Astrocyte (in vitro differentiated cells and primary cell): ENCODE measurements at places on chromosomes 3 and 15. TPM values are rescaled to one million over a fixed set of nuclear protein-coding genes. Genes with fewer than 3 reads are reported as not detected.

- peak; percentile 96 for DNase-seq
- no peaks in the 10 kb centered on the region for H3K36me3 ChIP-seq
- H3K4me1 ChIP-seq: peaks cover 37% of the 10 kb centered on the region
- no peaks in the 10 kb centered on the region for H3K27me3 ChIP-seq
- H3K4me3 ChIP-seq: no peak overlapping the region
Measured at GRCh38 chr3:14460342-14461005, 58.1 kb downstream of the SLC6A6 start.

Gene GANC
- total RNA-seq: 12.5 and 13.4 TPM in 2 replicates

DNA sequence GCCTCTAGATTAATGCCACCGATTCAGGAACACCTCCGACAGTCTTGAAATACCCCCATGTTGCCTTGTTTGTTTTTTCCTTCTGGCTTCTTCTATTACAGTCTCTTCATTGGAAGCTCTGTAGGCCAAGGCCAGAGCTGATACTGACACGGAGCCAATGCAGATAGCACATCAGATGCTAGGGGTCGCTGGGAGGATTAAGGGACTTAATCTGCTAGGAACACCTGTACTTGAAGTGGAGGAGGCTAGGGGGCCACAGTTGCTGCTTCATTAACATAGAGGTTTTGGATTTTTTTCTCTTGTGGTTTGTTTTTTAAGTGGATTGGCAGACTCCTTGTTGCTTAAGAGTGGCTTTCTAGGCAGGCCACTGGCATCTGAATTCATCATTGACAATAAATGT lies 49.6 kb downstream of the PARP14 start:
- no peak for DNase-seq
- H3K27me3 ChIP-seq: no peaks in the 10 kb centered on the region
- H3K36me3 ChIP-seq: no peaks in the 10 kb centered on the region
- H3K4me3 ChIP-seq: no peak overlapping the region

Gene ACVR2B
- 12.7 and 14.7 TPM in 2 replicates for total RNA-seq

DNA sequence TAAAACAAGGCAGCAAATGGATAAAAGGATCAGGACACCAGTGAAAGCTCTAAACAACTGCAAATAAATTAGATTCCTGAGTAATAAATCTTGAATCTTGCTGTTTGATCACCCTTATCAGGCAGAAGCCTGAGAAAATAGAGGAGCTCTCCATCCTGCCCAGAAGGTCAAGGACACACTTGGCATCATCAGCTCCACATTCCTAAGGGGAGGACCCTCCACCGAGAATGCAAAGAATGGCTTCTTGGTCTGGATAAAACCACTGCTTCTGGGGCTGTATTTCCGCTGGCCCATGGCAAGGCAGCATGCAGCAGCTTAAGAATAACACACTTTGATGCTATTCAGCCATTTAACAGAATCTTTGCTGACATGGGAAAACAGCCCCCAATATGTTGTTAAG lies 108.9 kb upstream of the TSC22D2 start:
- no peak overlapping the region for H3K4me3 ChIP-seq
- H3K27ac ChIP-seq: peak overlapping the region; percentile 3
- H3K27me3 ChIP-seq: no peaks in the 10 kb centered on the region
- peak; percentile 87 for DNase-seq
- H3K36me3 ChIP-seq: no peaks in the 10 kb centered on the region
- H3K4me1 ChIP-seq: peaks cover 20% of the 10 kb centered on the region

- no peaks in the 10 kb centered on the region for H3K36me3 ChIP-seq
- H3K27ac ChIP-seq: no peak overlapping the region
- H3K4me1 ChIP-seq: peaks cover 11% of the 10 kb centered on the region
- DNase-seq: no peak
- no peaks in the 10 kb centered on the region for H3K27me3 ChIP-seq
- H3K4me3 ChIP-seq: no peak overlapping the region
Measured at GRCh38 chr15:74233851-74234597, 2.1 kb upstream of the CCDC33 start.

GRCh38 chr3:82939491-82940097 lies 1178.1 kb upstream of the GBE1 start:
- H3K4me3 ChIP-seq: no peak overlapping the region
- no peak for DNase-seq
- H3K36me3 ChIP-seq: no peaks in the 10 kb centered on the region
- no peaks in the 10 kb centered on the region for H3K27me3 ChIP-seq
- no peaks in the 10 kb centered on the region for H3K4me1 ChIP-seq

DNA sequence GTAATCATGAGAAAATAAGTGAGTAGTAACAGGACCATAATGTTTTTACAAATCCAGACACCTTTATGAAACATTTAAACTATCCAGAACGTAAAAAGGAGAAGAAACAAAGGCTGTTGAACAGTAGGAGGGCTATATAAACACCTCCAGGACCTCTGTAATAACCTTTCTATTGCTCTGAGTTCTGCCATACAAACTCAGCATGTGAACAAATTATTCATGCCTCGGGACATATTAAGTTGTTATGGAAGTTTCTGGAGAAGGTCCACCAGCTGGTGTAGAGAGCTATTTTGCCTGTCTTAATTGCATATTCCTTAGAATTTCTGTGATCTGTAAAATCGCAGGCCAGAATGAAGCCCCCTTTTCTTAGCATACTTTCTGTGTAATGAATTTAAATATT lies 256.3 kb downstream of the UBE2E2 start:
- H3K4me1 ChIP-seq: peaks cover 10% of the 10 kb centered on the region
- no peak overlapping the region for H3K27ac ChIP-seq
- H3K36me3 ChIP-seq: no peaks in the 10 kb centered on the region

GRCh38 chr3:105253225-105253624 lies 113.5 kb upstream of the ALCAM start:
- no peaks in the 10 kb centered on the region for H3K36me3 ChIP-seq
- H3K4me3 ChIP-seq: no peak overlapping the region
- H3K27ac ChIP-seq: no peak overlapping the region
- H3K27me3 ChIP-seq: no peaks in the 10 kb centered on the region
- H3K4me1 ChIP-seq: no peaks in the 10 kb centered on the region

DNA sequence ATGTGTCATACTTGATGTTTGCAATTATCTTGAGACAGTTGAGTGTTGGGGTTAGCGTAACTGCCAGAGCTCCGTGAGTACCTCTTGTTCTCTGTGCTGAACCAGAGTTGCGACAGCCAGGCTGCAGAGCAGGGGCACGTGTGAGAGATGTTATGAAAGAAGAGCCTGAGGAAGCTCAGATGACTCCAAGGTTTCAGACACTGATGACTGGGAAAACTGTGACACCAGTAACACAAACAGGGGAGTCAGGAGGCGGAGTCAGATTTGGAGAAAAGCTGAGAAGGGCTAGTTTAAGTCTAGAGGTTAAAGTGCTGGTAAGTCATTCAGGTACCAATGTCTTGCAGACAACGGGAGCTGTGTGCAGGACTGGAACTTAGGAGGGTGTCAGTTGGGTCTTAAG lies 45.0 kb downstream of the BLM start:
- H3K27me3 ChIP-seq: no peaks in the 10 kb centered on the region
- H3K27ac ChIP-seq: no peak overlapping the region
- H3K36me3 ChIP-seq: peaks cover 4% of the 10 kb centered on the region
- H3K4me3 ChIP-seq: no peak overlapping the region
- DNase-seq: no peak

DNA sequence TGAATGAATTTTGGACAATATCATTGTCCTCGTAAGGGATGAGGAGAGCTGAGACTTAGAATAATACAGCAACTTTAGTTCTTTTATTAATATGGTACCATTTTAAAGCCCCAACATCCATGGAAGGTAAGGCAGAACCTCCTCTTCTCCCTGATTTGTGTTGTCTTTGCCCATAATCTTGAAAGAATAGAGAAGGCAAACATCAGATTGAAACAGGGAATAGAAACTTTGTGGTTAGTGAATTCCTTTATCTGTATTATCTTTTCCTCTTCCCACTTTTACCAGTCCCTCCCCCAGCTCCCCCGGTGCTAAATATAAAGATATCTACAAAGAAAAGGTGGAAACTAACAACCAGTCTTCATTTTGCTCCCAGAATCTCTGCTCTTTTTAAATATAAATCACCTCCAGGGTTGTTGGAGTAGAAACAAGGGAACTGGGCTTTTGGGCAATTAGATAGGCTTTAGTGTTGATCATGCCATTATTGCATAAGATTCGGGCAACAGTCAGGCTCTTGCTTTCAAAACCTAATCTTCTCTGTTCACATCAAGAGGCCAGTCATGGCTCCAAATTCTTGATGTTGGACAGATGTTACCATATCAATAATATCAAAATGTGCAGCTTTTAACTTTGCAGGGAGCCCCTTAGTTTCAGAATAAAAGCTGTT lies 32.5 kb downstream of the ITPR1 start:
- no peak overlapping the region for H3K27ac ChIP-seq
- H3K4me3 ChIP-seq: no peak overlapping the region
- no peaks in the 10 kb centered on the region for H3K36me3 ChIP-seq
- H3K4me1 ChIP-seq: no peaks in the 10 kb centered on the region
- no peaks in the 10 kb centered on the region for H3K27me3 ChIP-seq
- no peak for DNase-seq

Gene MYLK
- 50.5 and 53.6 TPM in 2 replicates for total RNA-seq

Gene ISL2
- total RNA-seq: 1.3 and 2.1 TPM in 2 replicates

- H3K4me3 ChIP-seq: no peak overlapping the region
- peaks cover 30% of the 10 kb centered on the region for H3K27me3 ChIP-seq
- no peak overlapping the region for H3K27ac ChIP-seq
- no peaks in the 10 kb centered on the region for H3K4me1 ChIP-seq
Measured at GRCh38 chr3:46574243-46574646, 8.1 kb upstream of the LRRC2 start.

Gene TRIM42
- not detected in 2 replicates for total RNA-seq

DNA sequence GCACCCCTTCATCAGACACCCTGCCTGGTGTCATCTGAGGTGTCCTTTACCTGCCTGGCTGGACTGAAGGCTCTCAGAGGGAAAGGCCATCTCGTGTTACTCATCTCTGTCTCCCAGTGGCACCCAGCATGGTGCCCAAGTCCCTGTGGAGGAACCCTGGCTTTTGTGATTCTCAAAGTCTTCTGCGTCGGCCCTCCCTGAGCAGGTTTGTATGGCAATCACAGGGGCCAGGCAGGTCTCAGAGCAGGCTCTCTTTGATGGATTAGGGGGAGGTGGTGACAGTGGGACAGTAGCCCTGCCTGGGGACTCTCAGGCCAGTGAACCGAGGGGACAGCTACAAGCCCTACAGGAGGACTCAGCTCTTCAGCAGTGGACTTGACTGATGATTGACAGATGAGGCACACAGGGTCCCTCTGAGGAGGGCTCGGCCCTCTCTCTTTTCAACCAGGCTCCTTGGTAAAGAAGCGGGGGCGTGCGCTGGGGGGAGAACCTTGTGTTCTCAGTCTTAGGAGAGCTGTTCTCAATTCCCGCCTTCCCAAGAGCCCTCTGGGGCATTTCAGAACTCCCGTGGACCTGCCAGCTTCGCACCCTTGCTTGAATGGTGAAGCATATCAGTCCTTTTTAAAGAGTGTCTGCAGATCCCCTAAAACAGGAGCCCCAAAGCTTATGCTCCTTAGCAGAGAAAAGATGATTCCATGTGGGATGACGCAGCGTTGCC lies 108.3 kb downstream of the VGLL4 start:
- no peak for DNase-seq
- H3K27me3 ChIP-seq: no peaks in the 10 kb centered on the region
- H3K36me3 ChIP-seq: no peaks in the 10 kb centered on the region
- no peak overlapping the region for H3K27ac ChIP-seq
- peaks cover 17% of the 10 kb centered on the region for H3K4me1 ChIP-seq

GRCh38 chr3:71062952-71063772 lies 520.4 kb downstream of the FOXP1 start:
- H3K27me3 ChIP-seq: no peaks in the 10 kb centered on the region
- peak overlapping the region; percentile 98 for H3K27ac ChIP-seq
- no peaks in the 10 kb centered on the region for H3K36me3 ChIP-seq

Gene OR5K4
- total RNA-seq: not detected in 2 replicates

DNA sequence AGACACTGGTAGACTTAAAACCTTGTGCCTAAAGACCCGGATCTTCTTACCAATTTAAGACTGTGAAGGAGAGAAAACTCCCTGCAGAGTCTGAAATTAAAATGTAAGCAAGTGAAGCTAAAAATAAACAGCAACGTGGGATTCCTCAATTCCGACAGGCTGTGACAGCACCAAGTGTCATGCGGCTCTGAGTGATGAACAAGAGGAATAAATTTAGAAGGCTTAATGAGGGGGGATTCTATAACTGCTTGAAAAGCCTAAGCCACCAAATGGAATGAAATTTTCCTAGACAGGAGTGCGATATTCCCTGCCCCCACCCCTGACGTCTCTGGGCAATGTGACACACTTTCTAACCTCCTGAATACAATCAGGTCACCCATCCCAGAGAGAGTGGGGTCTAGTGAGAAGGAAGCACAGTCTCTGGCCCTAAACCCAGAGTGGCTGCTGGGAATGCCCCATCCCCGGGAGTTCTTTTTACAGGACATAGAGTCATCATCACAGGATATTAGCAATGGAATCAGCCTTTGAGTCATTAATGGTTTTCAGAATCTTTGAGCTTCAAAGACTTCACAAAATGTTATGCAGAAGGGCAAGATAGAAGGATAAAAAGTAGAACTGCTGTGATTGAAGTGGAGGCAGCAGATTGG lies 114.3 kb downstream of the EDEM1 start:
- H3K4me3 ChIP-seq: no peak overlapping the region
- no peaks in the 10 kb centered on the region for H3K27me3 ChIP-seq
- no peak for DNase-seq
- peaks cover 3% of the 10 kb centered on the region for H3K4me1 ChIP-seq

DNA sequence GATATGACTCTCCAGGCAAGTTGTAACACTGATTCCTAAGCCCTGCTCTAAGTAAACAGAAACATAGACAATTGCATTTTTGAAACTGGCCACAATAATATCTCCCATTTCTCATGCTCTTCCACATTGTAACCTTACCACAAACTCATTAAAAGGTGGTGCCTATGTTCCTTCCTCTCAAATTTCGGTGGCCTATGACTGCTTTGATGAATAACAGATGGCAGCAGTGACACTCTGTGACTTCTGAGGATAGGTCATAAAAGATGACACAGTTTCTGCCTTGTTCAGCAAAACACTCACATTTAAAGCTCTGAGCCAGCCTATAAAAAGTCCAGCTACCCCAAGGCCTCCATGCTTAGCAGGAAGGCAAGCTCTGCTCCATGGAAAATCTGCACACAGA lies 195.2 kb downstream of the EFHB start:
- no peaks in the 10 kb centered on the region for H3K4me1 ChIP-seq
- no peaks in the 10 kb centered on the region for H3K27me3 ChIP-seq
- H3K27ac ChIP-seq: no peak overlapping the region
- DNase-seq: no peak

Gene SOX2
- total RNA-seq: 5.2 and 6.5 TPM in 2 replicates

DNA sequence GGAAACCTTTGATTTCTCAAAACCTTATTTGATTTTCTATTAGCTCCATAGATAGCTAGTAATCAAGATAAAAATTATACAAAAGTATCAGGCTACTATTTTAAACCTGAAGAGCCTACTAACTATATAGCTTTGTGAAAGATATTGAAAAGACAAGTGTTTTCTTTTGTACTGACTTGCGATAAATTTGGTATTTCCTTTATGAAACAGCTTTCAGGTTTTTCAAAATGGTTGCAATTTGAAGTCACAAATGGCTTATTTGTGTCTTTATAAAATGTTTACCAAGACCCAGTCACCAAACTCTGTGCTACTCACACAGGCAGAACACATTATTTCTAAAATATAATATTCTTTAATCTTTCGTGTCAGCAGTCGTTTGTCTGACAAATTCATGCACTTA lies 167.5 kb upstream of the ALCAM start:
- H3K27ac ChIP-seq: no peak overlapping the region
- H3K4me3 ChIP-seq: no peak overlapping the region
- H3K36me3 ChIP-seq: no peaks in the 10 kb centered on the region

Gene CLEC3B
- total RNA-seq: 0.32 TPM in 1 of 2 replicates, not detected in the other

Gene CRTC3
- 21.4 and 22.2 TPM in 2 replicates for total RNA-seq
